ENCODE measurements at places on chromosomes 1 and 21. TPM values are rescaled to one million over a fixed set of nuclear protein-coding genes. Genes with fewer than 3 reads are reported as not detected.

Gene TTC39A
- 0.32 TPM for total RNA-seq

Gene NEK2
- total RNA-seq, result 33.9 TPM

Gene OR2T11
- total RNA-seq, result not detected

Gene KIAA1614
- total RNA-seq, result 2.6 TPM

Gene SON
- total RNA-seq, result 114 TPM

Gene NOS1AP
- 1.1 TPM for total RNA-seq

Gene BTBD8
- 2.3 TPM for total RNA-seq

Gene SAMSN1
- 9.4 TPM for total RNA-seq

Gene MYBPH
- total RNA-seq, result not detected

Gene DFFA
- total RNA-seq, result 69.3 TPM

Gene PRKAA2
- total RNA-seq, result 2.3 TPM

Gene RAP1GAP
- not detected for total RNA-seq

Gene OR4F29
- total RNA-seq, result not detected

Gene SLC2A5
- not detected for total RNA-seq

Gene PLEKHN1
- total RNA-seq, result 0.30 TPM

Gene KRTAP10-4
- not detected for total RNA-seq

Gene FMOD
- total RNA-seq, result 0.76 TPM

Gene RFX5
- 44.8 TPM for total RNA-seq

Gene TMEM52
- total RNA-seq, result not detected

Gene MX2
- total RNA-seq, result 102 TPM

Gene MATN1
- total RNA-seq, result under 0.01 TPM

Gene SEC22B
- total RNA-seq, result 28.6 TPM

Gene SCCPDH
- 55.9 TPM for total RNA-seq

Gene CNIH3
- 1.9 TPM for total RNA-seq

Gene SH2D5
- total RNA-seq, result 0.46 TPM

Gene TAL1
- total RNA-seq, result 20.5 TPM

Gene LRRC7
- not detected for total RNA-seq

Gene ALDH4A1
- total RNA-seq, result 12.9 TPM

Gene GFI1
- 0.15 TPM for total RNA-seq

Gene EYA3
- total RNA-seq, result 11.4 TPM

Gene FRRS1
- total RNA-seq, result 4.6 TPM

Gene GJA4
- total RNA-seq, result 45.5 TPM

Gene PROX1
- total RNA-seq, result 0.32 TPM

Gene NBPF10
- 0.65 TPM for total RNA-seq

Gene SPRR3
- not detected for total RNA-seq

Gene AGMAT
- 2.3 TPM for total RNA-seq

Gene CLDN17
- not detected for total RNA-seq

Gene VWA5B1
- not detected for total RNA-seq

Gene ZNF683
- total RNA-seq, result not detected

Gene FCRL4
- not detected for total RNA-seq

Gene PPIAL4G
- total RNA-seq, result not detected

Gene CR1
- not detected for total RNA-seq

Gene GPR161
- total RNA-seq, result 18.5 TPM

Gene ELAPOR1
- 0.32 TPM for total RNA-seq

Gene IFNLR1
- total RNA-seq, result not detected

Gene MMEL1
- 1.5 TPM for total RNA-seq

Gene CRNN
- total RNA-seq, result not detected

Gene CYP4A11
- not detected for total RNA-seq

Gene DNASE2B
- not detected for total RNA-seq

Gene ASCL5
- not detected for total RNA-seq

Gene FABP3
- 9.0 TPM for total RNA-seq

Gene CLEC20A
- not detected for total RNA-seq

Gene SH2D1B
- total RNA-seq, result not detected

Gene SFN
- total RNA-seq, result not detected

Gene IGSF3
- total RNA-seq, result 0.97 TPM

Gene CADM3
- 15.8 TPM for total RNA-seq

Gene PGLYRP3
- total RNA-seq, result not detected

Gene NFYC
- total RNA-seq, result 19.6 TPM

Gene KTI12
- 14.6 TPM for total RNA-seq

Gene DENND2D
- total RNA-seq, result 2.3 TPM
